GM10248 (cell line): ENCODE measurements at places on chromosomes 6 and 20.

GRCh38 chr6:157951828-157952227 is 29.8 kb upstream of the SYNJ2 start:
- DNase-seq: no peak

DNA sequence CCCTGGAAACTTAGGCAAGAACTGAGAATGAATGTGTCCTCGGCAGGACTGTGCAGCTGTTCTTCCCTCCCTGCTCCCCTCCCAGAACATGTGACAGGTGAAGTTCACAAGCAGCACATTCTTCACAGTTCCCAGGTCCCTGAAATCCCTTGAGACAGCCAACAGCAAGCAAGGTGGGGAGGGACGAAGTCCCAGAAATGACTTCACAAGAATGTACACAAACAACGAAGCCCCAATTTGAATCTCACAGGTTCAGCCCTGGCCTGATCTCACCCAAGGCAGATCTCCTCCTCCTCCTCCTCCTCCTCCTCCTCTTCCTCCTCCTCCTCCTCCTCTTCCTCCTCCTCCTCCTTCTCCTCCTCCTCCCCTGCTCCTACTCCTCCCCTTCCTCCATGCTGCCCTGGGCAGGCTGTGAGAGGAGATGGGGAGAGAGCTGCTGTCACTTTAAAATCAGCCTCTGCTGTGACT is 32.4 kb downstream of the WRNIP1 start:
- no peak for DNase-seq

GRCh38 chr6:37860226-37860839 is 40.8 kb downstream of the ZFAND3 start:
- DNase-seq: no peak

GRCh38 chr20:33399924-33400323 is 1.4 kb downstream of the CDK5RAP1 start:
- no peak for DNase-seq

- no peak for DNase-seq
Measured at GRCh38 chr6:137900815-137901214, 33.8 kb downstream of the TNFAIP3 start.

DNA sequence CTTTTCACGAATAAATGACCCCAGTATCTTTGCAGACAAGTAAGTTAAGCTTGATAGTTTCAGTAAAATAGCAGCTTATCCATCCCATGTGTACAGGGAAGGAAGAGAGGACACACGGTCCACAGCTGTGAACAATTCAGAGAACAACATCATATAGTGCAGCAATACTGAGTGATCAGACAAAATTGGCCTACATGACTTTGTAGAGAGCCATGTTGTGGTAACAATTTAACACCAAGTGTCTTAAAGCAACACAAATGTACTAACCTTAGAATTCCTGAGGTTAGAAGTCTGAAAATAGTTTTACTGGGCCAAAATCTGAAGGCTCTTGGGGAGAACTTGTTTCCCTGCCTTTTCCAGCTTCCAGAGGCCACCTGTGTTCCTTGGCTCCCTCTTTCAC is 12.5 kb downstream of the FAM184A start:
- DNase-seq: no peak

GRCh38 chr6:28901831-28902230 is 22.0 kb downstream of the TRIM27 start:
- no peak for DNase-seq

GRCh38 chr6:83594941-83595340 is 82.6 kb downstream of the PRSS35 start:
- DNase-seq: no peak

- peak; percentile 49 for DNase-seq
Measured at GRCh38 chr20:17969884-17970409, 1.1 kb downstream of the MGME1 start.

DNA sequence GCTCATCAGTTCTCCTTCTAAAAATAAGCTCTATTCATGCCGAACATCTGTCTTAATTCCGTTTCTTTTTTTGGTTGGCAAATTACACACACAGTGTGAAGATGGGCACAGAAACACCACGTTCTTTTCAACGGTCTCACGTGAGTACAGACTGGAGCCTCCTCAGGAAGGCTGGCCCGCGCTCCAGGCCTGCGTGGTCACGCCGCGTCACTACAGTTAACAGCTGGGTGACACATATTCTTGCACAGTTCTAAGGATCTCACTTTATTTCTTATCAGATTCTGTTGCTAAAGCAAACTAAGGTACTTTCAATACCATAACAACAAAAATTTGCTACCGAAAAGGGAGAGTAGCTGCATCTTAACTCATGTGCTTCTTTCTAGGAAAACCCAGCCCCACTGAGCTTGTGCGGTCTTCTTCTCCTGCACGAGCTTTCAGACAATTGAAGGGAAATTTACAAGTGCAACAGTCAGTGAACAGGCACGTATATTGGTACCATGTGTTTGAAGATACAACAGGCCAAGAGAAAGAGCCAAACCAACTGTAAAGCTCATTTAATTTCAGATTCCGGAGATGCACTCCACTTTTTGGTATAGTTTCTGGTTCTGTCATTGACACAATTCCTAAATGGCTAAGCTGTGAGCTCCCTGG is 55.6 kb upstream of the MPC1 start:
- no peak for DNase-seq

DNA sequence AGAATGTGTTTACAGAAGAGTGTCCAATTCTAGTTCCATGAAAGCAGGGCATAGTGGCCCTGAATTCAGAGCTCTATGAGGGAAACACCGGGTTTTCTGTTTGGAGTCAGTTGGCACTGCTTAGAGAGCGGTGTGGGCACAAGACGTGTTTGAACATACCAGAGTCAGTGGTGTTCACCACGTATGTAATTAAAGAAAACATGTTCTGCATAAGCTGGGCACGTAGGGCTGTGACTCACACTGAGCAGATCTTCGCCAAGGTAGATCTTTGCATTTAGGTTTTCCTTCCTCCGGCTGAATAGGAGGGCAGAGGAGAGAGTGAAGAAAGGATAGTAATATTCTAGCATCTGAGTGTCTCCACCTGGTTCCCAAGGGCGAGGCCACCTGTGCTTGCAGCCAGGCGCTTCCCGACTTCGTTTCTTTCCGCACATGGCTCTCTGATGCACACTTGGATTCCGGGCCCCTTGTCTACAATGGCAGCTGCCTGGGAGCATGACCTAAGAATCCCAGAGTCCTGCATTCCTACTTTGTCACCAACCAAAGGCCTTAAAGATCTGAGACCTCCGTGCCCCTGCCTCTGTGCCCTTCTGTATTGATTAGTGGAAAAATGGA is 136.2 kb downstream of the ERMARD start:
- no peak for DNase-seq

DNA sequence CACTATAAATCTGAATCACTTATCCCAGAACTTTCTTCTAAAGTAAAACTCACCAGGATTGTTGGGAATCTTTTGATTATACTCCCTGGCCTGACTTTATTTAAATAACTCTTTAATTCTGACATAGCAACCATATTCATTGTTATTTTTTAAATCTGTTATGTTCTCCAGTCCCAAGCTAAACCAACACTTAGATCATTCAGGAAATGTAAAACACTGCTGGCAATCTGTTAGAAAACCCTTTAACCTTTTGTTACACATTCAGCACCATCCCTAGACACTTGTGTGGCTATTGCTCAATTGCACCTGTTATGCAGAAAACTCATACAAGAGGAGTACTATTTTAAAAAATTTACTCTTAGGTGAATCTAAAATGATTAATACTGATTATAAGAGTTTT is 101.8 kb upstream of the NHSL1 start:
- DNase-seq: no peak

GRCh38 chr20:35702051-35702823 is 3.0 kb downstream of the ROMO1 start:
- no peak for DNase-seq

DNA sequence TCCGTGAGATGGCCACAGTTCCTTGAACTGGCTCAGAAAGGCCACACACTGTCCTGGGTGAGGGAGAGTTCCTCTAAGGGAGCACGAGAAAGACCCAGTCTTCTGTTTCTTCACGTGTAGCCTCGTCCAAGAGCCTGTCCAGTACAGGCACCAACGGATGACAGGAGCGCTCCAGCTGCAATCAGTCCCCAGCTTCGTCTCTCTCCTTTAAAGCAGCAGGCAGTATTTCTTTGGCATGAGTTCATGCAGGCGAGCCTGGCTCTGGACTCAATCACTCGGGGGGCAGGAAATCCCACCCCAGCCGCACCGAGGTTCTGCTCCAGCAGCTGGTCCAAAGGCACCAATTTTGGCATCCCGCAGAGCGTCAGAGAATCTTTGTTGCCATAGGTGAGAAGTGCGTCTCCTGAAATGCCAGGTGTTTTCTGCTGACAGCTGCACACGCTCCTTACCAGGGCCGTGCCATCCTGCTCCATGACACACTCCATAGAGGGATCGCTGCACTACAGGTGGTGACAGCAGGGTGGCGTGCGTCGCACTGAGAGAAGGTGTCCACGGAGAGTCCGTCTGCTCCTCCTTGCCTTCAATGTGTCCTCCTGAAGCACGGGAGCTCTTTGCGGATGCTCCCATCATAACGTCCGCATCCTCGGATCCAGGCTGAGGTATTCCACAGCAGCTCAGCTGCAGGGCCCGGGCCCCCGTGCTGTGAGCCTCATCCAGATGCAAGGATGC is 59.6 kb upstream of the AFDN start:
- DNase-seq: no peak

DNA sequence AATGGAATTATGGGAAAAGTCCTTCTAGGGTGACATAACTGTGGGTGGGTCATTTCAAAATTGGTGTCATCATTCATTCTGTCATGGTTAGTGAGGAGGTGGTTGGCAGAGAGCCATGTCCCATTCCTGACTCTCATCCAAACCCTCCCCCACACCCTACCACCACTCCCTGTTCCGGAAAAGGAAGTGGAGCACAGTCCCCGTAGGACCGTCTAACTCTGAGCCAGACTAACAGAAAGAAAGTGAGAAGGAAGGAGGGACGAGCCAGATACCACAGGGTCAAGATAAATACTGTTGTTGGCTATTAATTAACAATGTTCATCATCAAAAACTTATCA is 4.8 kb downstream of the TRIM10 start:
- DNase-seq: no peak

- DNase-seq: no peak
Measured at GRCh38 chr6:128302942-128303341, 217.5 kb downstream of the PTPRK start.

DNA sequence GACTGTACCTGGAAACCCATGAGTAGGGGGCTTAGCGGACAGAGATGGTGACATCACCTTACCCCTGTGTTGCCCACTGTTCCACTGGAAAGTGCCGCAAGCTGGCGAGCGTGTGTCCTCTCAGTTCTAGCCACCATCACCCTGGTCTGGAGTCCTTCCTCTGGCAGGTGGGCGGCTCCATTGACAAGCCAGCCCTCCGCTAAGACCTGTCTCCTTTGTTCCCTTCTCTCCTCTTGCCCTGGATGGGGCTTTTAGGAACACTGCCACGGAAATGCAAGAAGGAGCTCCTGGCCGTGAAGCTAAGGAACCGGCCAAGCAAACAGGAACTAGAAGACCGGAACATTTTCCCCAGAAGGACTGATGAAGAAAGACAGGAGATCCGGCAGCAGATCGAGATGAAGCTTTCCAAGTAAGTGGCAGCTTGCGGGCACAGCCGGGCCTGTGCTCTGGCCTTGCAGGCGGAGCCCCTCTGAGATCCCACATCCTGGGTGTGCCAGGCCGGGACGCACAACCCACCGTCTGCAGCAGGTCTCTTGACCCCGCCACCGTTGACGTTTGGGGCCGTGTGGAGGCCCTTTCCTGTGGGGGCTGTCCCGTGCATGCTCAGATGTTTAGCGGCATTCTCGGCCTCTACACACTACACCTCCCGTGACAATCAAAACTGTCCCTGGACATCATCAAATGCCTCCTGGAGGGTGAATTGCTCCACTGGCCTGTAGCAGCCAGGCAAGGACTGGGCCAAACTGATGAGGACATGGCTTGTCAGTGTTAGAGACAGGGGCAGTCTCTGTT is 127.5 kb downstream of the SYCP2 start:
- DNase-seq: no peak

DNA sequence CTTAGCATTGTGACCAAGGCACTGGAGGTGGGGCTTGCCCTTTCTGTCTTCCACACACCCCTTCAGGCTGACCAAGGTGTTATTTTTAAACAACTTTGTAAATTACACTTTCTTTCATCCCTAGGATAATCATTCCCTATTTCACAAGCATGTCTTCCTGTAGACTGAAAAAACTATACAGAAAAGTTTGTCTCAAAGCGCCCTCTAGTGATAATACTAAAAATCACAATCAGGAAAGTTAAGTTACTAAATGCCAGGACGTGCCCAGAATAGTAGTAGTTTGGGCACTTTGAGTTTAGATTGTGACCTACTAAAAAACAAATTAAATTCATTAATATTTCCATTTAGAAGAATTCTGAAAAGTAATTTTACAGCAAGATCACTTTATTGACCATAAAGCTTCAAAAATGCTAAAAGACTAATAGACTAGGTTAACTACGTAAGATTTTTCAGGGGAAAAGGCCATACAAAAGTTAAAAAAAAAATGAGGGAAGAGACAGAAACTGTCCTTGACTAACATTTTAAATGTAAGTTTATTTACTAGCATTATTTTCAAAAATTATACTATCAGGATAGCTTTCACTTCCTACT is 123.3 kb upstream of the DUSP22 start:
- no peak for DNase-seq

GRCh38 chr6:167450626-167451025 is 125.7 kb downstream of the TTLL2 start:
- DNase-seq: no peak

- peak; percentile 61 for DNase-seq
Measured at GRCh38 chr6:12608016-12608860, 108.3 kb upstream of the PHACTR1 start.

- no peak for DNase-seq
Measured at GRCh38 chr6:156925718-156926607, 148.8 kb downstream of the ARID1B start.

DNA sequence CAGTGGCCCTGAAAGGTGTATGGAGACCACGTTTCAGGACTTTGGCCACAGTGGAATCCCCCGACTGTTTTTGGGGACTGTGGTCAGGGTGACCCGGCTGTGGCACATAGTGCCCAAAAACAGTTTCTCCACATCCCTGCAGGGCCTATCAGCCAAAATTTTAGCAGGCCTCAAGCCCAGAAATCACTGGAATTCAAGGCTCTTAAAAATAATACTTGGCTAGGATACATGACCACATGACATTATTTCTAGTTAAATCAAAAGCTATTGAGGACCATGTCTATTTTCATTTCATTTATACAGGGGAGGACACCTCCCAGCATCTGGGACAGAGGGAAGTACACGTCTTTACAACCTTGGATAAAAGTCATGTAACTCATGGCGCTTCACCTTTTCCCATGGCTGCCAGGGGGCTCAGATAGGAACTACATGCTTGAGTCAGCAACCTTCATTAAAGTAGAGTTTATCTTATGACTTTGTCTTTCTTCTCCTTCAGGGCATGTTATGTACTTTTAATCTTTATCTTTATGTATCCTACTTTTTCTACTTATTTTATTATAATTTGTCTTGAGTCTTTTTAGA is 70.8 kb upstream of the CD93 start:
- DNase-seq: no peak

GRCh38 chr6:85406641-85407075 is 43.2 kb upstream of the NT5E start:
- no peak for DNase-seq

GRCh38 chr6:147029923-147030322 is 174.3 kb upstream of the STXBP5 start:
- no peak for DNase-seq

- DNase-seq: no peak
Measured at GRCh38 chr6:10555625-10556309, 34.6 kb downstream of the GCNT2 start.
